ENCODE measurements at places on chromosomes 7 and 10. TPM values are rescaled to one million over a fixed set of nuclear protein-coding genes. Genes with fewer than 3 reads are reported as not detected.

SFTPA1 gene
- total RNA-seq, result not detected

- H3K4me3 ChIP-seq, result no peak overlapping the region
- peaks cover 58% of the 10 kb centered on the region for H3K4me1 ChIP-seq
- peak overlapping the region; percentile 26 for H3K27ac ChIP-seq
- H3K36me3 ChIP-seq, result peaks cover 6% of the 10 kb centered on the region
These were observed 3.0 kb downstream of the TMEM273 start for GRCh38 chr10:49185213-49185612.

CCDC136 gene
- 13.8 TPM for total RNA-seq

GRCh38 chr7:74708569-74709275, 51.2 kb downstream of the GTF2I start:
- H3K4me1 ChIP-seq, result peaks cover 2% of the 10 kb centered on the region
- H3K27me3 ChIP-seq, result no peaks in the 10 kb centered on the region
- H3K27ac ChIP-seq, result no peak overlapping the region
- peaks cover 44% of the 10 kb centered on the region for H3K36me3 ChIP-seq
- H3K4me3 ChIP-seq, result no peak overlapping the region
